ENCODE measurements at places on chromosomes 3 and 15.

- peak; percentile 98 for DNase-seq
Measured at GRCh38 chr15:59372352-59373211, at the start of gene MYO1E. TSS of gene MYO1E (minus strand) at chr15:59372871. CDS start at chr15:59372500, 371 bp downstream.

GRCh38 chr15:71114887-71115566 lies at the start of gene THSD4:
TSS of gene THSD4 (plus strand) at chr15:71115471.
- peak; percentile 60 for DNase-seq

- DNase-seq, result no peak
Measured at GRCh38 chr3:46089237-46090011, 62.1 kb upstream of the XCR1 start.

DNA sequence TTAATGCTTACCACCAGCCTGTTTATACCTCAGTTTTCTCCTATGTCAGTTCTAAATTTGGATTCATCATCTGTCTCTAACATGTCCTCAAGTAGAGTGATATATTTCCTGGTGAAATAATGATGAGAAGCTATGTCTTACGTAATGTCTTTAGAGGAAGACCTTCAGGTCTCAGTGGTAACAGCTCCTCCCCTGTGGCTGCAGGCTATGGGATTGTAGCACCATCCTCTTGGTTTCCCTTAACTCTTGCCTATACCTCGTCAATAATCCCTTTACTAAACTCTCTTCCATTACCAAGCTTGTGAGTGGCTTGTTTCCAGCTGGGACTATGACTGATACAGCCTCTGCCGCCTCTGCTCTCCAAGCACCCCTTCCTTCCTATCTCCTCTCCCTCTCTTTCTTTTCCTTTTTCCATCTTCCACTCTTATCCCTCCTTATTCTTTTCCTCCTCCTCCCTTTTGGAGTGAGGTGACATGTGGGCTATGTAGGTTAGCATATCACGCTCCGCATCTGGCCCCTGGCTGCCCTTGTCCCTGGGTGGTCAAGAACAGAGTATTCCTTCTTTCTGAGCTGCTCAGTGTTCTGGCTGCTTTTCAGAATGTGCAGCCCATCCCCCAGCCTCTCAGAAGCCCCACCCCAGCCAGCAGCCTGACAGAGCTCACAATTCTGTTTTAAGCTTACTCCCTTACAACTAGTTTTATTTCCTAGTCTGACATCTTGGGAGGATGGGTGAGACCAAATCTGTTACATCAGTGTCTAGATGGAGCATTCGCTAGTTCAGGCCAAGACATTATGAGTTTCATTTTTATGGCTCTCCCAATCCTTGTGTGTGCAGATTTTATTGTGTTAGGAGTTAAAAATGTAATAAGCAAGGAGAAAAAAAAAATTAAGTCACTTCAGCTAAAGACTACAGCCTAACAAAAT lies 75.0 kb upstream of the RNU6-1 start:
- DNase-seq, result no peak

DNA sequence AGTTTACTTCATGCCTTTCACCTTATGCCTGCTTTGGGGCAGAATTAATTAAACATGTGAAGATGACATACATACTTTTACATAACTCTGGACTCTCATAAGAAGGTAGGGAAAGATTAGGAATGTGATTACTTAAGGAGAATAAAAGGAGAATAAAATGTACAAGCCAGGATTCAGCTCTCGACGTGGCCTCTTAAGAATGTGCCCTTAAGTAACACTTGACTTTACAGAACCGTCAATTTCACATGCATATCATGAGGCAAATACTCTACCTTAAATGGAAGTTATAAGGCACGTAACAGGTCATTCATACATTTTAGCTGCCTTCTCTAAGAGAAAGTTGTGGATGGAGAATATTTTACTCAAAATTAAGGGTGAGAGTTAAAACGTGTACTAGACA lies 263.7 kb upstream of the LMCD1 start:
- DNase-seq, result no peak

DNA sequence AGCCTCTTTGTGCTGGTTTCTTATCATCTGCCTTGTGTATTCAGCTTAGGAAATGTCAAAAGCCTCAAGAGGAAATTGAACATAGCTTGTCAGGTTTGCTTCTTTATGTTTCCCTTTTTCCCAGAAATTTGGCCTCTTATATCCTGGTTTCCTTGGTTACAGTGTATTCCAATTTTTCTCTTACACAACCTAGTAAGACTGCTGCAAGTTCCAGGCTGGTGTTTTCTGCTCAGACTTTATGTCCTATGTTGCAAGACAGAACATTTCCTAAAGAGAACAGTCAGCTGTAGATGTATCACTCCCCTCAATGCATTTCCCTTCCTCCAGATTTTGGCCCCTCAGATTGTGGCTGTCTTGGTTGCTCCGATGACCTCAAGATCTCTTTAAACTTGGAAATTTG lies 102.5 kb downstream of the SH3GL3 start:
- no peak for DNase-seq

- no peak for DNase-seq
Measured at GRCh38 chr3:24709956-24710355, 215.3 kb upstream of the THRB start.

Data from endothelial cell of umbilical vein (primary cell).